ENCODE measurements at places on chromosomes 5 and 9.

DNA sequence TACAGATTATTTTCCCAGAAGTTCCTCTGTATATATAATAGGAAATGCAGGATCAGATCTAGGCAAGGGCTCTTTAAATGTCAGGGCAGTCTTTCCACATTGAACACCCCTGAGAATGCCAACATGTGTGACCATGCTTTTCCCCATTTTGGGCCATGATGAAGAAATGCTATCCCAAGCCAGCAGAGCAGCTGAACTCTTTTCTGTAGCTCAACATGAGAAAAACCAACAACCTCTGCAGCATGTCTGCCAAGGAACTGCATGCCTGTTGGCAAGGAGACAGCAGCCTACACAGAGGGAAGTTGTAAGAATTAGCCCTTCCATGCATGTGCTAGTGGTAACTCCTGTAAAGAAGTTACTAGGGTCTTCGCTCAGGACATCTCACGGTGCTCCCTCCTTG, 9.5 kb upstream of the IFNK start:
- no peak for DNase-seq

DNA sequence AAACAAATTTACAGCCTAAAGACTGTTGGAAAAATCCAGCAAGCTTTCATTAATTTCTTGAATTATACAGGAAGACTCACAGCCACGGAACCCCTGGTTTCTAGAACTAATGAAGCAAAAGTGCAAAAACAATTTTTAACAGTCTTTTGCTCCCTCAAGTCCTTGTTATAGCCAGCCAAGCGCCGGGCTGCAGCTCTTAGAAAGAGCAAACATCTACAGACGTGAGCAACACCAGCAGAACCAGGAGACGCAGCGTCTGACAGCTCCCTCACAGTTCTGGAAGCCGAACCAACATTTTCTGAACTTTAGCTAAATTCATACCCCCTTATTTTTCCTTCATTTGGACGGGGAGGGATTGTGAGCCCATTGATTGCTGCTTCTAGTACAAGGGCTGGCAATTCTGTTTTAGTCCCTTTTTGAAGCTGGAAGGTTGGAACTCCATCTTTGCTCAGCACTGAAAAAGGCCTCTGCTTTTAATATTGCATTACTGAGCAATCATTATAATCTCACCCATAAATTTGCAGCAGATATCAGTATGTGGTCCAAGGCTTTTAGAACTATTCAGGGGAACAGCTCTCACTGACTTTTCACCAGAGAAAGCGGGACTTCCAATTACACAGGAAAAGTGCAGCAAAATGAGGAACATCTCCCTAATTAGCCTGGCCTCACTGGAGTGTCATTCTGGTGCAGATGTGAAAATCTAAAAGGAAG, 45.8 kb downstream of the AK8 start:
- DNase-seq = no peak

- no peak for DNase-seq
Measured at GRCh38 chr5:82004511-82004910, 32.7 kb downstream of the ATG10 start.

DNA sequence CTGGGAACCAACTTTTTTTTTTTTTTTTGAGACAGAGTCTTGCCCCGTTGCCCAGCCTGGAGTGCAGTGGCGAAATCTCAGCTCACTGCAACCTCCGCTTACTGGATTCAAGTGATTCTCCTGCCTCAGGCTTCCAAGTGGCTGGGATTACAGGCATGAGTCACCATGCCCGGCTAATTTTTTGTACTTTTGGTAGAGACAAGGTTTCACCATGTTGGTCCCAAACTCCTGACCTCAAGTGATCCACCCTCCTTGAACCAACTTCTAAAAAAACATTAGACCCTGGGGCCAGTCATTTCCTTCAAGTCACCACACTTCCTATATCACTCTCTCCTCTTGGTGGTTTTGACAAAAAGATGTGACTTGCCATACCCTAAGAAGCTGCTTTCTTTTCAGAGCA, 10.9 kb upstream of the SHROOM1 start:
- DNase-seq = no peak

GRCh38 chr5:149834246-149834855, 104.2 kb downstream of the PPARGC1B start:
- no peak for DNase-seq

- no peak for DNase-seq
Measured at GRCh38 chr5:133236541-133236951, 184.7 kb downstream of the HSPA4 start.

DNA sequence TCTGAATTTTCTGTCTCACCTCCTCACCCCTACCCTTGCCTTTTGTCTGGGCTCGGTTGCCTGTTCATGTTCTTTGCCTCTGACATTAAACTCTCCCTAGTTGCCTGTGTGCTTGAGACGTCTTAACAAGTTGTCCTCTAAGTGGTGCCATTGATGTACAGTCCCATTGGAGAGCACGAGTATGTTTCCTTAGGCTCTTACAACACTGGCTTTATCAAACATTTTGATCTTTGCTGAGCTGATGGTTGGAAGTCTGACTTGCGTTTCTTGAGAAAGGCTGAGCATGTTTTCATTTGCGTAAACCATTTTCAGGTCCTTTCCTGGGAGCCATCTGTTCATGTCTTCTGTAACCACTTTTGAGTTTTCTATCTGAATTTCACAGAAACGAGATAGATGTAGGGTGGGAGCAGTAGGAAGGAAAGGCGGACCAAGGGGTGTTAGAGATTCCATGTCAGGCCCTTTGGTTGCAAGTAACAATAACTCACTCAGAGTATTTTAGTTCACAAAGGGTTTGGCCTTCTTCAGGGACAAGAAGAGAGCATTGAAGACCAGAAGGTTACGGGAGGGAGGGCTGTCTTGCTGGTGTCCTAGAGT, 35.4 kb downstream of the OTULIN start:
- DNase-seq = no peak

DNA sequence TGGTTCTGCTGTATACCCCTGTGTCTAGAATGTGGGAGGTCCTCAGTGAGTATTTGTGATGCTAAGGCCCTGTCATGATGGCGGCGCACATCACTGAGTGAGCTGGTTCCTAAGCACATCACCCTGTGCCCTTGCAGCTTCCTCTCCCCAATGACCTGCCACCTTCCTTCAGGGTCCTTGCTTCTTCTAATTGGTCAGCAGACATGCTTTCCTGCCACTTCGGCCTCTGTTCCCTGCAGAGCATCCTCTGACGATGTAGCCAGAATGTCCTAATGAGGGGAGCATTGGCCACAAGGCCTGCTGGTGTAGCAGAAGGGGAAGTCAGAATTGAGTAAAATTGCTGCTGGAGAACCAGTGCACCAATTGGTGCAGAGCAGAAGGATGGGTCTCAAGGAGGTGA, 31.1 kb upstream of the ANGPTL2 start:
- DNase-seq = no peak

- DNase-seq = no peak
Measured at GRCh38 chr5:7088849-7089248, 307.1 kb upstream of the ADCY2 start.

GRCh38 chr5:178426326-178427130, 163.7 kb downstream of the COL23A1 start:
- DNase-seq = no peak

GRCh38 chr5:91777671-91778070, 394.6 kb upstream of the ARRDC3 start:
- DNase-seq = no peak

- DNase-seq = no peak
Measured at GRCh38 chr9:109239240-109239639, 72.2 kb upstream of the FRRS1L start.

DNA sequence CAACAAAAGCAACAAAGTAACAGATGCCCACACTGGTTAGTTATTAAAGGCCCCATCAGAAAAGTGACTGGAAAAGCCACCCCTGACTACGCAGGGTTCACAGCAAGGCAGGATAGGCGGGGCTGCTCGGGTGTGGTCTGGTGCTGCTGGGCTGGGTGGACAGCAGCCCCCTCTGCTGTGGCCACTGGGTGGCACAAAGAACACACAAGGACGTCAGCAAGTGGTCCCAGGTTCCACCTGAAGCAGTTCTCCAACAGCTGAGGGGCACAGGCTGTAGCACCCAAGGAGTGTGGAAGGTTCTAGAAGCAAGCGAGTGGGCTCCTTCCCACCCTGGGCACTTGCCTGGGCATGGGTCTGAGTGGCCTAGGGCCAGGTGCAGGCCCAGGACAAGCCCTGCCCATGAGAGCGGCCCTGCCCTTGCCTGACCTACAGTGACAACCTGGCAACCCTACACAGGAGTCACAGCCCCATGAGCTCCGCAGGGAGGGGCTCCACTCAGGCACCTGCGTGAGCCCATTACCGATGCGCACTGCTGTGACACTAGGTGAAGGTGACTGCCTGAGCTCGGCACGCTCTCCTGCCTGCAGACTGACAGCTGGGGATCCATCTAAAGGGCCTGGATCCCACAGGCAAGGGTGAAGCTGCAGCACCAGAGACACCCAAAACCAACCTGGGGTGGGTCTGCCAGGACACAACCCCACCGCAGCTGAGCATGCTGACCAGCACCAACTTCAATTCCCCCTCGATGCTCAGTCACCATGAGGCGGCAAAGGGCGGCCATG, 8.1 kb downstream of the BRD9 start:
- DNase-seq = no peak

DNA sequence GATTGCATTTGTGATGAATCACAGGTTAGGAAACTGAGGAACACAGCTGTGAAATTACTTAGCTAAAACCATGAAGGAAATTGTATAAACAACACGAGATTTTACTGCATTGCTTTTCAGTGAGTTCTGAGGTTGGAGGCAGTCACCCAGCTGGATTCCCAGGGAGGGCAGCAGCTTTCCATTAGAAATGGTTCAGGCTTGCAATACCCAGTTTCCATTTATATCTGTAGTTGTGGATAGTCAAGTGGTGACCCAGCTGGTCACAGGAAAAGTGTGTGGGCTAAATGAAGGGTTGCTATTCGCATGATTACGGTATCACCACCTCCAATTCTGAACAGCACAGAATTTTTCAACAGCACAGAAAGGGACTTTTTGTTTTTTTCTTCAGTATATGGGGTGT, 34.3 kb upstream of the SPATA31D4 start:
- no peak for DNase-seq

DNA sequence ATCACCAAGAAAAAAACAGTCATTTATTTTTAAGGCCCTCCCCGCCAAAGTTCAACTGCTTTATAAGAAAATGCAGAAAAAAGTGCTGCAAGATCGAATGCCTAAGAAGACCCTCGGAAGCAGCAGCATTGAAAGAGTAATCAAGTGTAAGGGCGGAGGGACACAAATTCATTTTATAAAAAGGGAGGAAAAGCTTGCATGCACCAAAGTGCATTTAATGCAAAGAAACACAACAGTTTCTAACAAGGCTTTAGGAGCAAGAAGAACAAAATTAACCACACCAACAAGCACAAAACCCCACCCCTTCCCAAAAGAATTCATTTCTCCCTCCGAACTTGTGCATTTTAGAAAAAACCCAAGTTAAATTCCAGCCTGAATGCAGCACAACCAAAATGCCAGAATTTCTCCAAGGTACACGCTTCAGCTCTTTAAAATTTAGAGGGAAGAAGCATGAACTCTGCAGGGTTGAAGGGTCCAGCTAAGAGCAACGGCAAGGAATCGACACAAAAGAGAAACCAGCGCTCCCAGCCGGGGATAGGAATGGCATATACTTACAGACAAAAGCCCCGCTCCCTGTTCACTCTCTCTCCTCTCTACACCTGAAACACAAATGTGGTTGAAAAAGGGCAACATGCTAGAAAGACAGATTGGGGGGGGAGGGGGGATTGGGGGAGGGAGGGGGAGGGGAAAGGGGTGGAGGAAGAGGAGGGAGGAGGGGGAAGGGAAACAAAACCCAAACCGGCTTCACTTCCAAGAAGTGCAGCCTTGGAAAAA, at the start of gene NREP:
TSS of gene NREP (minus strand) at position 614 of the 774 bp plus-strand sequence. CDS start 1,422 bp downstream, outside the sequence.
- DNase-seq = no peak

GRCh38 chr9:86262492-86262891, 3.0 kb upstream of the C9orf153 start:
- DNase-seq = no peak

- DNase-seq = peak; percentile 80
Measured at GRCh38 chr9:136631038-136632000, 31.4 kb upstream of the EGFL7 start.

DNA sequence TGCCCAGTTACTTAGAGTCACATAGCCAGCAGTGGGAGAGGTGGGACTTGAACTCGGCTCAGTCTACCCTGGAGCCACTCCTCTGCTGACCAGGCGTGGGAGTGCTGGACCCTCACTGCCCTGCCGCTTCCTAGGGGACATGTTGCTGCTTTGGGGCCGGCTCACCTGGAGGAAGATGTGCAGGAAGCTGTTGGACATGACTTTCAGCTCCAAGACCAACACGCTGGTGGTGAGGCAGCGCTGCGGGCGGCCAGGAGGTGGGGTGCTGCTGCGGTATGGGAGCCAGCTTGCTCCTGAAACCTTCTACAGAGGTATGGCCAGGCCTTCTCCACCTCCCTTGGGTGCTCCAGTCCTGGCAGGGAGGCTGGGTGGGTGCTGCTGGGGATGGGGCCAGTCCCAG, 3.4 kb upstream of the CACFD1 start:
- no peak for DNase-seq

- no peak for DNase-seq
Measured at GRCh38 chr5:107618242-107618641, 52.5 kb downstream of the EFNA5 start.

DNA sequence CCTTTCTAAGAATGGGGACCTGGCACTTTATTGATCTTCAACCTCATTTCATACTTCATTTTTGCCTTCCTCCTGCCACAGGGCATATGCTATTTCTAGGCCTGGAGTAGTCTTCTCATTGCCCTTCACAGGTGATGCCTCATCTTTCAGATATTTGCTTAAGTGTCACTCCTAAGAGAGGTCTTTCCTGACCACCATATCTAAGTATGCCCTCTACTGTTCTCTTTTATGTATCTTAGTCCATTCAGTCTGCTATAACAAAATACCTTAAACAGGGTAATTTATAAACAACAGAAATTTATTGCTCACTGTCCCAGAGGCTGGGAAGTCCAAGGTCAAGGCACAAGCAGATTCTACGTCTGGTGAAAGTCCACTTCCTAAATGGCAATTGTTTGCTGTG, 99.1 kb downstream of the ADAMTS6 start:
- no peak for DNase-seq

- DNase-seq = no peak
Measured at GRCh38 chr9:4796988-4797853, 4.5 kb downstream of the RCL1 start.

DNA sequence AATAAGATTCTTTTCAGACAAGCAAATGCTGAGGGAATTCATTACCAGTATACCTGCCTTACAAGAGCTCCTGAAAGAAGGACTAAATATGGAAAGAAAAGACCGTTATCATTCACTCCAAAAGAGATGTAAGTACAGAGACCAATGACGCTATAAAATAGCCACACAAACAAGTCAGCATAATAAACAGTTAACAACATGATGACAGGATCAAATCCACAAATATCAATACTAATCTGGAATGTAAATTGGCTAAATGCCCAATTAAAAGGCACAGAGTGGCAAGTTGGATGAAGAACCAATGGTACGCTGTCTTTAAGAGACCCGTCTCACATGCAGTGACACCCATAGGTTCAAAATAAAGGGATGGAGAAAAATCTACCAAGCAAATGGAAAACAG, 349.6 kb upstream of the MPDZ start:
- no peak for DNase-seq

DNA sequence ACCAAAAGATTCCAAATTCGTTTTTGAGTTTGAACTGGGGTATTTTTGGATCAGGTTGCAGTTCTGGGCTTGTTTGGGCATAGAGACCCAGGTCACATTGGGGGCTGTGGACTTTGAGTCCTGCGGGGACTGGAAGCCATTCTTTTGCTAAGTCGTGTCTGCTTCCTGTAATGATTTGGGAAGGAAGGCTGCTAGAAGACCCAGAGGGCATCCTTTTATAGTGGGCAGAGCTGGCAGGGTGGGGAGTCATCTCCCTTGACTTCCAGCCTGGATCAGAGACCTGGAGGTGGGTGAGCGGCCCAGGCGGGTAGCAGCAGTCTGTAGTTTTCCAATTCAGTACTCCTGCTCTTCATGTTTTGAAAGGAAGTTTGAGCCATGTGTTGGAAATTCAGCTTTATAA, 11.3 kb downstream of the ZNF618 start:
- DNase-seq = no peak

All from activated naive CD4-positive, alpha-beta T cell (primary cell).